ENCODE measurements at places on chromosomes 5 and 9.

DNA sequence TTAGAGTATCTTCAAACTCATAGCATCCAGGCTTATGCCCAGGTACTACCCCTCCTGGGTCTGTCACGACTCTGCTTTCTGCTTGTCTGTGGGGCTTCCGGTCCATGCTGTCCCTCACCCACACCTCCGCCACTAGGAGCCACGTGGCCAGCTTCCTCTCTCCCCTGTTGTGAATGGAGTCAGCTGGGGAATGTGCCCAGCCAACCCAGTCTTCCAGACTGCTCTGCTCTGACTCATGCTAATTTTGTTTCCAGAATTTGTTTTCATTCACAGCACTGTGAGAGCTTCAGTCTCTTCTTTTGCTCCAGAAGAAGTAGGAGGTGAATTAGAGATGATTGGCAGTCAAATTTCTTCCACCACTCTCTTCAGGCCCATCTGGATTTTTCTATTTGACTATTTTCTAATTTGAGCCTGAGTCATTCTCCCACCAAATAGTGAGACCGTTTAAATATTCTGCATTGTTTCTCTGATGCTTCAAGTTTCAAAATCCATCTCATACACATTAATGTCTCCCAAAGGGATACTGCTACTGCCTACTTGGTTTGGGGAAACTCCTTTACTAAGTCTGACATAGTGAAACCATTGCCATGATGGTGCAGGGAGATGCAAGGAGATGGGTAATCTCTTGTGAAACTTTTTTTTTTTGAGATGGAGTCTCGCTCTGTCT lies 424.1 kb upstream of the KIF2A start:
- peak; percentile 77 for DNase-seq

- peak; percentile 47 for DNase-seq
These were observed 4.8 kb downstream of the SUB1 start for GRCh38 chr5:32589942-32590869.

- peak; percentile 20 for DNase-seq
These were observed 142.2 kb upstream of the ZNF366 start for GRCh38 chr5:72649449-72649848.

- peak; percentile 91 for DNase-seq
These were observed 2.5 kb downstream of the SLC6A18 start for GRCh38 chr5:1227667-1228066.

- no peak for DNase-seq
These were observed 81.6 kb downstream of the KCNIP1 start for GRCh38 chr5:170585273-170585948.

GRCh38 chr5:100516285-100516684 lies 18.9 kb upstream of the FAM174A start:
- DNase-seq = no peak

- DNase-seq = peak; percentile 26
These were observed 52.7 kb upstream of the TJP2 start for GRCh38 chr9:69121155-69122081.

All from A172 (cell line).